ENCODE measurements at places on chromosomes 6 and 20.

DNA sequence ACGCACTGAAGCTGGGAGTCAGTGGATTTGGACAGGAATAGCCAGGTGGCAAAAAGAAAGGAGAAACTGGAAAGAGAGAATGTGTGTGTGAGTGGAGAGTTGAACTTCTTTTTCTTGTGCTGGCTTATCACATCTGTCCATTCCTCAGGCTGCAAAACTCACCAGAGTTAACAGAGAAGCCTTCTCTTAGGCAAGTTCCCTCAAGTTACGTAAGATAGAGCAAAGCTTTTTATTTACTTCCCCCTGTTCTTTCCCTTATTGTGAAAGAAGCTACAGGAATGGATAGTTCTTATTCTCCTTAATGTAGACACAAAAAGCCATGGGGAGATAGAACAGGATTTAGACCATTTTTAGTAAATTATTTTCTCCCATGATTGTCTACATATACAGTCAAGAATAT is 188.6 kb downstream of the BMP2 start:
- no peak for DNase-seq

- no peak for DNase-seq
Observed at GRCh38 chr6:107556082-107556481, 66.2 kb downstream of the SOBP start.

DNA sequence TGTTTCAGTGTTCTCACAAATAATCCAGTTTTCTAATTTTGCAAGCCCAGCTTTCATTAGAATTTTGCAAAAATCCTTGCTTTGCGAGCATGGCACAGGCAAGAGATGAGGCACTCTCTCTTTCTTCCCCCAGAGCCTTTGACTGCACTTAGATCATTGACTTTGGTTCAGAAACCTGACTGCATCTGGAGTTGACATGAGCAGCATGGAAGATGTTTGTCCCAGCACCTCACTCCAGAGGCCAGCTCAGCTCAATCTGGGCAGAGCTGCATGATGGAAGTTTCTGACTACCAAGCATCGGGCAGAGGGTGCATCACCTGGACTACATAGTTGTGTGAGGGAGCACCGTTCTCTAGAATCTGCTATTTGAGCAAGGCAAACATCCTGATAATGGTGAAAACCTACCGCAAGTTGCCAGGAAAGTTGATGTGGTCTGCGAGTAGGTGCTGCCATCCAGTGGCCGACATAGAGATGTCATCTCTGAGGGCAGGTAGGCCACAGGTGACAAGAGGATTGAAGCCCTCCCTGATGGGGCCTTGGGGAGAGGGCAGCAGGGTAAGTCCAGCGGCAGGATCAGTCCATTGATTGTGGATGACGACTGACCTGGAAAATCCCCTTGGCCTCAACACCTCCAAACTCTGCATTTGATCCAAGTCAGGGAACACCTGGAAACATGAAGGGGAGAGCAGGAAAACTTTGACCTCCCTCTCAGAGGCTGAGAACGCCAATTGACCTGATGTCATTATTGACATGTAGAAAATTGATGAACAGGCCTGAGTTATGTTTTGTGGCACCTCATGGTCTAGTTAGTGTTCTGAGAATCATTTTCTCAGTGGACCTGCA is 3.8 kb upstream of the LPA start:
- peak; percentile 12 for DNase-seq

DNA sequence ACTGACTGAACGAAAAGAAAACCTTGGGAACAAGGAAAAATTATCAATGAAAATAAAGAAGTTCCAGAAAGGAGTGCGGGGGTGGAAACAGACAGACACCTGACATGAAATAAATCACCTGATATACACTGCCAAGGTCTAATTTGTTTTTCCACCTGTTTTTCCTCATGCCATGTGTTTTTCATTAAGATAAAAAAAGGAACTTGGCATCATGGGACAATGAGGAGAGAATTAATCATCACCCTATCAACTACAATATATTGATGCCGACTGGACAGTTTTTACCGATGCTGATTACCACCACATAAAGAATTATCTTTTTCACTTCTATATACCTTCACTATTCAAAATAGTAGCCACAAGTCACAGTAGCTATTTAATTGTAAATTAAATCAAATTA is 233.2 kb downstream of the ARHGAP18 start:
- no peak for DNase-seq

GRCh38 chr20:25237610-25238318 is 10.1 kb upstream of the PYGB start:
- DNase-seq: peak; percentile 10

- no peak for DNase-seq
Observed at GRCh38 chr20:44009679-44009992, 95.0 kb downstream of the TOX2 start.

GRCh38 chr6:100344321-100344720 is 120.4 kb downstream of the SIM1 start:
- DNase-seq: no peak

GRCh38 chr20:8535403-8536261 is 403.6 kb downstream of the PLCB1 start:
- no peak for DNase-seq

GRCh38 chr6:99114769-99115406 is 167.1 kb upstream of the FBXL4 start:
- DNase-seq: no peak

GRCh38 chr6:15399641-15400470 is 154.0 kb downstream of the JARID2 start:
- DNase-seq: no peak

GRCh38 chr6:13011612-13012146 is 295.1 kb downstream of the PHACTR1 start:
- DNase-seq: no peak

GRCh38 chr6:79215213-79215824 is 19.2 kb downstream of the HMGN3 start:
- no peak for DNase-seq

GRCh38 chr6:102571236-102571908 is 1177.9 kb downstream of the GRIK2 start:
- DNase-seq: no peak

DNA sequence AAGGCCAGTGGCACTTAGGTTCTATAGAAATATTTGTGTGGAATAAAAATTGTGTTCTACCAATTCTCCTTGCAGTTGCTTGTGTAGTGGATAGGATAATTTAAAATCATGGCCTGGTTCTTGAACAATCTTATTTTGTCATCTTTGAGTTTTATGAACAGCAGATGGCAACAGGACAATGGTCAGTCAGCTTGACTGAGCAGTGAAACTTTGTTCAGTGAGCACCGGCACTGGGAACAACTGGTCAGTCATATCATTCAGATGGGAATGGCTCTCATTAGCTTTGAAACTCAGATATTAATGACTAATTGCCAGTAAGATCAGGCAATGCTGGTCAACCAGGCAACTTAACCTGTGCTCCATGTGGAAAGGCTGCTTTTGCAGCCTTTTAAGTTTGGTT is 129.2 kb downstream of the BCKDHB start:
- DNase-seq: no peak

GRCh38 chr6:28867086-28867409 is 56.7 kb downstream of the TRIM27 start:
- no peak for DNase-seq

DNA sequence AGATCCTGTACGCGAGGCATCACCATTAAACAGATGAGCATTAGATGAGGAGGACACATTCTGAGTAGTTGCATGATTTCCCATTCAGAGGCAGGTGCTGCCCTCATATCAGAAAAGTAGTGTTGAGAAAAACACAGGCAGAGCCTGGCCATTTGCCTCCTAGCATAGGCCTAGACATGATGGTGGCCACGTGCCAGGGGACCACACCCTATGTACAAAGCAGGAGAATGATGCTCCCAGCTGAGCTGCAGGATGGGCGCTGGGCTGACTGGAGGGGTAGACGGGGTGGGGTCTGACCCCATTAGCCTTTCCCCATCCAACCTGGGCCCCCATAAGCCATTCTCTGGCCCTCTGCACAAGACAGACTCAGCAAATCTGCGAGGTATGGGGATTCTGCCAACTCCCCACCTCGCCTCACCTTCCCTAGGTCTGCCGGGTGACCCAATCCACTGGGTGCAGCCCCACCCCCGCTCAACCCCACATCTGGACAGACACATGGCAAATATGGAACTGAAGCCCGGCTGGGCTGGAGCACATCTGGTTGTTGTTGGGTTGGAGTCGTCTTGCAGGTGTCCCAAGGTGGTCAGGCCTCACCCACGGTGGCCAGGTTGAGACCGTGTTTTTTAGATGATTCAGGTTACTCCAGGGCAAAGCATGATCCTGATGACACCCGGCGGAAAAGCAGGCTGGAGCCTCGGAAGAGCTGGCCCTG is 13.9 kb downstream of the PI16 start:
- no peak for DNase-seq

- no peak for DNase-seq
Observed at GRCh38 chr20:2088891-2089290, 12.7 kb upstream of the STK35 start.

DNA sequence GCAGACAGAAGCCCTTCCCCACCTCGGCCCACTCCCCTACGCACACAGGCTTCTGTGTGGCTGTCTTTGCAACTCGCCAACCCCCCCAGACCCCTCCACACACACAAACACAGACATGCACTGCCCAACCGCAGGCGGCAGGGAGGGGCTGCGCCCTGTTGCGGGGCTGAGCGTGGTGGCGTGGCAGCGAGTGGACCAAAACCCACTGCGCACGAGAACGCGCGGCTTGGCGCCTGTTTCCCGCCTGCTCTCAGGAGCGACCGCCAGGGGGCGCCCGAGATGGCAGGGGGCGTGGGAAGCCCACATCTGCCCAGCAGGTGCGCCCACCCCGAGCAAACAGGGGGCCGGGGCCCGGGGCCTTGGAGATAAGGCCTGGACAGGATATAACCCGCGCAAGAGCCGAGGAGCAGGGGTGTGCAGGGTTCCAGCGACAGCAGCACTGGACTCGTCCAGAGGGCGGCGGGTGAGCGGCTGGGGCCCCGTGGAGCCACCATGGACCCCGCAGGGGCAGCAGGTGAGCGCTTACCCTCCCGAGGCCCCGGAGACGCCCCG is at the start of gene RBPJL:
TSS of gene RBPJL (plus strand) at position 410 of the 552 bp plus-strand sequence. CDS start at position 493, 83 bp downstream.
- DNase-seq: peak; percentile 32

GRCh38 chr6:87430499-87430898 is 22.7 kb downstream of the CFAP206 start:
- no peak for DNase-seq

DNA sequence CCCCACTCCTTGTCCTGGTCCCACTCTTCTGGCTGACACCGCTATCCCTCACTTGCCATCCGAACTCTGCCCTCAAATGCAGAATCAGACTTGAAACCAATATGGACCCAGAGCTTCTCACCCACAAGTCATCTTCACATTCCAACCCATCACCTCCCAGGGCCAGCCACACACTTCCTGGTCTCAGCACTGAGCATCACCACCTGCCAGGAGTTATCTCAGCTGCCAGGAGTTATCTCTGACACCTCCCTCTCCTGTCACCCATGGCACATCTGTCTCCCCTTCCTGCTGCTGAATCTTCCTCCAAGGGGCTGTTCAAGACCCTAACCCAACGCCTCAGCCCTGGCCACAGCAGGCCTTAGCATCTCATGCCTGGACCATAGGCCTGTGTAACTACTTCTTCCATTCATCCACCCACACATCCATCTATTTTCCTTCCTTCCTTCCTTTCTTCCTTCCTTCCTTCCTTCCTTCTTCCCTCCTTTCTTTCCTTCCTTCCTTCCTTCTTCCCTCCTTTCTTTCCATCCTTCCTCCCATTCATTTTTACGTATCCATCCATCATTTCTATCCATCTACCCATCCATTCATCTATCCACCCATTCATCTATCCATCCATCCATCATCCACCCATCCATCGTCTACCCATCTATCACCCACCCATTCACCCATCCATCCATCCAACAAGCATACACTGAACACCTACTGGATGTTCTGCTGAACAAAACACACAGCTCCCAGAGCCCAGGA is 74.6 kb upstream of the NNAT start:
- no peak for DNase-seq

DNA sequence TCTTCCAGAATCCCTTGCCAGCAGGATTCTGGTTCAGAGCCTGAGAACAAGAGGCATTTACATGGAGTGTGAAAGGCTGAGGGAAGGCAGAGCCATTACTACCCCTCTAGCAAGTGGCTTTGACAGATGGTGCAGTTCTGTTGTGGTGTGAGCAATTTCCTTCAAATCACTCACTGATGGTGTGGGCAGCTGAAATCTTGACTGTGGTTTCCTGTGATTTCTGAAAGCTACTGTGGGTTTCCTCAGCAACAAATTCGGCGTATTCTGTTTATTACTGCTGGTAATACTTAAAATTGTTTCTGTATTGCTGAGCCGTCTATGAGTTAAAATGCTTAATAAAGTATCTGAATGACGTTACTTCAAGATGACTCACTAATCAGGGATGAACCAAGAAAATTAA is 181.5 kb upstream of the TCF21 start:
- DNase-seq: no peak

DNA sequence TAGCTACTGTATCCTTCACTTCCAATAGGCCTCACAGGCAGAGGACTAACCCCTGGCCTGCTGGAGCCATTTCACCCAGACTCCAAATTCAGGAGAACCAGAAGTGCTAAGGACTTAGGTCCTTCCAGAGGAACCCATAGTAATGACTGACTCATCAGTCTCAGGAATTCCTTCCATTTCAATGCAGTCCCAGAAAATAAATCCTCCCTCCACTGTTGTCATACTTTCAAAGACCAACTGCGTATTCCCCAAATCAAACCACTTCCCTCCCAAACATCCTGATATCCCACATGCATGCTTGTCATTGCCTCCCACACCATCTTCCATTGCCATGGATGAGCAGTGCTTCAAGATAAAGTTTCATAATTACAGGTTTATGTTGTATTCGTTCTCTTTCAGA is 31.8 kb upstream of the NT5E start:
- no peak for DNase-seq

DNA sequence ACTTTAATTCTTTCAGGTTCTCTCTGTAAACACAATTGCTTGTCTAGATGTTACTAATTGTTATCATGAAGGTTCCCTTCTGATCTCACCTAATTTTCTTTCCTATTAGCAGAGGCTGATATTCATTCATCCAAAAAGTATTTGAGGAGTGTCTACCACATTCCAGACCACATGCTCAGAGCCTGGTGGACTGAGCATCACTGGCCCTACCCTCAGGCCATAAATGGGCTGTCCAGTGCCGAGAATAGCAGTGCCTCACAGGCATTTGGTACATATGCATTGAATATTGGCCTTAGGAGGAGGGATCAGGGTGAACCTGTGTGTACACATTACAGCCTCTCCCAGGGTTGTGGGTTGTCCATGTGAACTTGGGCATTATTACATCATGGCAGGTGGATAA is 40.4 kb upstream of the PRELID3B start:
- no peak for DNase-seq

- DNase-seq: no peak
Observed at GRCh38 chr6:156555116-156555515, 222.1 kb upstream of the ARID1B start.

GRCh38 chr6:7176208-7176607 is 68.4 kb downstream of the RREB1 start:
- DNase-seq: no peak

- DNase-seq: no peak
Observed at GRCh38 chr6:116412270-116412669, 41.5 kb downstream of the DSE start.

GRCh38 chr20:24587384-24588046 is 118.1 kb downstream of the SYNDIG1 start:
- no peak for DNase-seq
